ENCODE measurements at places on chromosomes 7 and 10.

- no peak for DNase-seq
Measured at GRCh38 chr10:88063861-88064557, 200.6 kb downstream of the PTEN start.

DNA sequence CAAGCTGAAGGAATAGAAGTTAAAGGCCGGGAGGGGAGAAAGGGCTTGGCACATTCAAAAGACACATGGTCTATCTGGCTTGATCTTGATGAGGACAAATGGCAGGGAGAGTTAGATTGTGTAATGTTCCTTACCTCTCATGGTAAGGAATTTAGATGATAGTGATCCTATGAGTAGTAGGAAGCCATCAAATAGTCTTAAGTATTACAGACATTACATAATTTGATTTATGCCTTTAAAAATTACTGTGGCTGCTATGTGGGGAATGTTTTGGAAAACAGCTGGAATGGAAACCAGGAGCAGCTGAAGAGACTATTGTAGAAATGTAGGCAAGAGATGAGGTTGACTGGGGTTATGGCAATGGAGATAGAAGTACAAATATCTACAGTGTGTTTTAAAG is 351.3 kb upstream of the BMPER start:
- DNase-seq = no peak

DNA sequence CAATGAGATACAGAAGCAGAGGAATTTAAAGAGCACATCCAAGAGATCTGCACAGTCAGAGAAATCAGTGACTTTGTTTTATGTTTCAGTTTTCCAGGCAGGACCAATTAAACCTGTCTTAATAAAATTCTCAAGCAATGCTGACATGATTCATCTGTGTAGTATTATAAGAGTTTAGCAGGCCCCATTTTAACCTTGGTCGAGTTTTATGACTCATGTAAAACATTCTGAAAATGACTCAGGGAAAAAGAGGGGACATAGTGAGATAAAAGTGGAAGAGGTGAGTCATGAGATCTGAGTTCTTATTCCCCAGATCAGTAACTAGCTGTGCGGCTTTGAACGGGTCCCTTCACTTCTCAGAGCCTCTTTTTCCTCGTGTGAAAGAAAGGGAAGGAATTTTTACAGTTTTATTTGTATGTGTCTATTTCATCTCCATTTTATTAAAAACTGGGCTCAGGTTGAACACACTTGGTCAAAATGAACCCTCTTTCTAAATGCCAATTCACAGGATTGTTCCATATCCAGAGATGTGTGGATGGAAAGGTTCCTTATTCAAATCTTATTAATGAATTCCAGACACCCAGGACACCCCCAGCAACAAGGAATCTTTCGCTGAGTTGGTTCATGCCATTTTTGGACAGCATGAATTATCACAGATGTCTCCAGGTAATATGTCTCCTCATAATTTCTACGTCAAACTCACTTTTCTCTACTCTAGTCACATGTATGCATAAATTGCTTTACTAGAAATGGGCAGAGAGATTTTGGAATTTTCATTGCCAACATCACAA is 143.2 kb downstream of the JAZF1 start:
- DNase-seq = peak; percentile 55

- DNase-seq = no peak
Measured at GRCh38 chr7:105760551-105761447, 115.6 kb downstream of the ATXN7L1 start.
